ENCODE measurements at places on chromosomes 1 and 21.

- DNase-seq: no peak
These were observed 1.1 kb upstream of the SLC2A7 start for GRCh38 chr1:9027307-9027706.

DNA sequence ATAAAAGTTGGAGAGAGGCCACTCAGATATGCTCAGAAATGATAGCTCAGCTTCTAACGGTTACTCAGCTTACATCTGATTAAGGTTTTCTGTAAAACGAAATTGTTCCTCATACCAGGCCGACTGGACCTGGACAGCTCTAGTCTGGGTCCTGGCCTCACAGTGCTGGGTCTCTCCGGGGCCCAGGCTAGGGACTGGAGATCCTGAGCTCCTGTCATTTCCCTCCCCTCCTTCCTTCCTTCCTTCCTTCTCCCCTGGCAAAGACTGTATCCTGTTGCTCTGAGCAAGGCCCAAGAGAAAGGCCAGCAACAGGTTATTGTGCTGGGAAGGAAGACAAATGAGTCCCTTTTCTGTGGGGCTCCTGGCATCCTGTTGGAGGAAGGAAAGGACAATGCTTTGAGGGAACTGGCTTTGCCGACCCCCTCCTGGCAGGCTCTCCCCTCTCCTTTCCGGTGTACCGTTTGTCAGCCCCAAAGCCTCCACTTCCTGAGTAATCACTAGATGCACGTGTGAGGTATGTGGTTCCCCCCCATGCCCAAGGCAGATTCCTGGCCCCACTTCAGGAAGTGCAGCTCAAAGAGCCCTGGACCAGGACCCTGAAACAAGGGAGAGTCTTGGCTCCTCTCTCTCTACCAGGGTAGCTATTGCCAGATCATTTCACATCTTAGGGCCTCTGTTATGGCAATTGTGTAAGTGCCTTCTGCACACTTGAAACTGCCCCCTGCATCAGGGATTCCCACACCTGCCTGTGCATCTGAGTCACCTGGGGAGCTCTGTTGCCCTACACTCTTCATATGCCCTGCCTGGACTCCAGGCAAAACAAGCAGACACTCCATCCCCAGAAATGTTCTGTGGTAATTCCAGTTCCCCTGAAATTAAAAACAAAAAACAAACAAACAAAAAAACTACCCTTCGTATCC, 212.7 kb upstream of the FGGY start:
- DNase-seq: no peak

DNA sequence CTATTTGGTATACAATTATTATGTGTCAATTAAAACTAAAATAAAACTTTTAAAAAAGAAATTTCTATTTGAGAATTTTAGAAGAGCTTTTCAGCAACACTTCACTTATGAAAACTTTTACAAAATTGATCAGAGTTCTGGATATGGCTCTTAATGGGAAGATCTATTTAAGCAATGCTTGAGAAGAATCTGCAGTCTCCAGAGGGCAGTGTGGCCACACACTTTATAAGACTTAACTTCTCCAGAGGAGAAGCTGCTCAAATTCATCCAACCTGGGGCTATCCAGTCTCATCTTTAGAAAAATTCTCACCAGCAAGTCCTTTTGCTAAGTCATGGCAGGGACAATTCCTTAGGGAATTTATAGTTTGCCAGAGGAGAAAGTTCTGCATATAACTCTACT, 25.2 kb upstream of the AGO1 start:
- DNase-seq: peak; percentile 2

GRCh38 chr1:94050254-94050653, 70.7 kb downstream of the ABCA4 start:
- DNase-seq: no peak

DNA sequence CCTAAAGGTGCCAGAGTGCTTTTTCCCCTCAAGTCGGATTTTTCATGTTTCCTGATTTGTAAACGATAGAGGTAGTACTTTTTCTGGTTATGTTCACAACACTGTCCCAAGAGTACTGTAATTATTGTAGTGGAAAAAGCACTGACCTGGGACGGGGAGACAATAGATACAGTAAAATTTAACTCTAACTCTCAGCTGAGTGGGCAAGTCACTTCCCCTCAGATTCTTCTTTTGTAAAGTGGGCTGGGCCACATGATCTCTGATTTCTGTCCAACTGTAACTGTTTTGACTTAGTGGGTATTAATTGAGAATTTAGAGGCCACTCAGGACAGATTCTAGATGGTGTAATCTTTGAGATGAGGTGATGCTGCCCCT, 19.1 kb downstream of the MARCKSL1 start:
- no peak for DNase-seq

- DNase-seq: no peak
These were observed 32.4 kb downstream of the MAPKAPK2 start for GRCh38 chr1:206716870-206717673.

GRCh38 chr1:212666116-212666775, 33.4 kb downstream of the BATF3 start:
- no peak for DNase-seq

- no peak for DNase-seq
These were observed 231.1 kb downstream of the DISC1 start for GRCh38 chr1:231857609-231858135.

DNA sequence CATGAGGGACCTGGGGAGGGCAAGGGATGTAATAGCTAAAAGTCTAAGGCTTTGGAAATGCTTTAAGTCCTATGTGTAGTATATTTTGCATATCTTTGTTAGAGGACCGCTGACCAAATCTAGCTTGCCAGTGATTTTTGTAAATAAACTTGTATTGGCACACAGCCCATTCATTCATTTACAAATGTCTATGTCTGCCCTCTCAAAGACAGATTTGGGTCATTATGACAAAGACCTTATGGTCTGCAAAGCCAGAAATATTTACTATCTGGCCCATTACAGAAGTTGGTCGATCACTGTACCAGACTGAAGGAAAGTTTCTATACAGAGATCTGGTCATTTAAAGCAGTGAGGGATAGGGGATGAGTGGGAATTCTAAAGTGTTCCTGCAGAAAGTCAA, 120.1 kb upstream of the RAVER2 start:
- DNase-seq: no peak

- DNase-seq: no peak
These were observed 6.0 kb downstream of the RSPH1 start for GRCh38 chr21:42489991-42490390.

- no peak for DNase-seq
These were observed 484.7 kb upstream of the C1orf87 start for GRCh38 chr1:60558236-60558635.

- DNase-seq: no peak
These were observed 75.2 kb upstream of the RGS7 start for GRCh38 chr1:241432241-241432640.

- no peak for DNase-seq
These were observed 13.0 kb downstream of the IL20 start for GRCh38 chr1:206878456-206878855.

- no peak for DNase-seq
These were observed 81.3 kb upstream of the KAZN start for GRCh38 chr1:14516974-14517840.

GRCh38 chr1:164703463-164703862, 144.5 kb downstream of the PBX1 start:
- no peak for DNase-seq

- DNase-seq: no peak
These were observed 12.8 kb downstream of the GPN2 start for GRCh38 chr1:26877326-26877725.

GRCh38 chr1:168697356-168698126, 31.5 kb downstream of the DPT start:
- DNase-seq: no peak

DNA sequence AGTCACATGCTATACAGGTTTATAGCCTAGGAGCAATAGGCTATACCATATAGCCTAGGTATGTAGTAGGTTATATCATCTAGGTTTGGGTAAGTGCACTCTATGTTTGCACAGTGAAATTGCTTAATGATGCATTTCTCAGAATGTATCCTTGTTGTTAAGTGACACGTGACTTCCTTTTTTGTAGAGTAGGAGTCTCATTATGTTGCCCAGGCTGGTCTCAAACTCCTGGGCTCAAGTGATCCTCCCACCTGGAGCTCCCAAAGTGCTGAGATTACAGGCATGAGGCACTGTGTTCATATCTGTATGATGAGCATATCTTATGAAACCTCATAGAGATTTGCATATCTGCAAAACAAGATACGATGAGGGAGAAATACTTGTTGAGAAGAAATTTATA, 13.8 kb upstream of the ABCB10 start:
- no peak for DNase-seq

DNA sequence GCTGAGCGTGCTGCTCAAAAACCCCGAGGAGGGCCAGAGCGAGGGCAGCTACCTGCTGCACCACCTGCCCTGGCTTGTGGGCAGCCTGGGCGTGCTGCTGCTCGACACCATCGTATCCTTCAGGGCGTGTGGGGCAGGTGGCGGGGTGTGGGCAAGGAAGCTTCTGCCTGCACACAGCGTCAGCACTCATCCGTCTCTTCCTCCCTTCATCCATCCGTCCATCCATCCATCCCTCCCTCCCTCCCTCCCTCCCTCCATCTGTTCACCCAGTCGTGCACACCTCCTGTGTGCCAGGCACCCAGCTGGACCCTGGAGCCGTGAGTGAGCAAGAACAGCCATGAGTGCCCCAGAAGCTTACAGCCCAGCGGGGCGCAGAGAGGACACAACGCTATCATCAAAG, 15.2 kb downstream of the SLC66A1 start:
- DNase-seq: no peak

DNA sequence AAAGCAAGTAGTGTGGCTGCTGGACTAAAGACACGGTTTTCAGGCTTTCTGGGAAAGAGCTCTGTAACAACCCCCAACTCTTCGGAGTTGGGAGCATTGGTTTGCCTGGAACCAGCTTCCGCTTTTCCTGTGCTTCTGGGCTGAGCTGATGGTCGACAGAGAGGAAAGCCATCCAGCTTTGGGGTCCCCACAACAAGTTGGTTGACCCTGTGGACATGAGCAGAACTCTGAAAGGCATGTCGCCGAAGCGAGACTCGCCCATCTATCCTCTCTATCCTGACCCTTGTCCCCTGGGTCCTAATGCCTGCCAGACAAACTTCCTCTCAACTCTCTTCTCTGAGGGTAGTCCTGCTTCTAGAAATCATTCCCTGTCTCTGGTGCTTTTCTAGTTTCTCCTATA, 31.9 kb upstream of the FCGR2A start:
- peak; percentile 46 for DNase-seq

- DNase-seq: no peak
These were observed 28.0 kb downstream of the RRP1 start for GRCh38 chr21:43817157-43818086.

- DNase-seq: peak; percentile 54
These were observed 250.0 kb upstream of the ADGRL2 start for GRCh38 chr1:81550753-81551152.
